ENCODE measurements at places on chromosomes 16 and 17. TPM values are rescaled to one million over a fixed set of nuclear protein-coding genes. Genes with fewer than 3 reads are reported as not detected.

DNA sequence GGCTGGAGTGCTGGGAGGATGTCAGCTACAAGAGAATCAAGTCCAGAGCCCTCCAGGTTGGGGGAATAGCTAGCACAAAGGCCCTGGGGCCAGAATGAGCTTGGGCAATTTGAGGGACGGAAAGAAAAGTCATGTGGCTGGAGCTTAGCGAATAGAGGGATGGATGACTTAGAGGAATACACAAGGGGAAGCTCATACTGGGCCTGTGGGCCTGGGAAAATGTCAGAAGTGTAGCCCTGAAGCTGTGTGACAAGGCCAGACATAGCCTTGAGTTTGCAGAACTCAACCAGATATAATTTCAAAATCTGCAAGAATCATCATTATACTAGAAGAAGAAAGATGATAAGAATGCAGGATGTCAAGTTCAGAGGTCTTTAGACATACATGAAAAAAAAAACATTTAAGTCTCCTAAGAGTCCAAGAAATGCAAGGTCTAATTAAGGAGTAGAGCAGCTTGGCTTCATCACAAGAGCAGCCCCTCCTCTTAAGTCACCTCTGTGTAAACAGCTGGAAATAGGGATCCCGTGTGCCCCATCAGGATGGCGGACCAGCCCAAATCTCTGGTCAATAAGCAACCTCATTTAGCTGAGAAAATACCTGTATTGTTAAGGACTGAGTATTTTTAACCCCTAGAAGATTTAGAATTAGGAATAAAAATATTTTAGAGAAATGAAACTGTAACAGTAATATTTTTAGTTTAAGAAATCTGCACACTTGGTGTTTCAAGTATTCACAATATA, 66.6 kb downstream of the ABCC12 start:
- no peak overlapping the region for H3K4me3 ChIP-seq
- no peaks in the 10 kb centered on the region for H3K4me1 ChIP-seq
- no peak for DNase-seq
- H3K27ac ChIP-seq, result no peak overlapping the region
- no peaks in the 10 kb centered on the region for H3K36me3 ChIP-seq
- H3K27me3 ChIP-seq, result no peaks in the 10 kb centered on the region

DNA sequence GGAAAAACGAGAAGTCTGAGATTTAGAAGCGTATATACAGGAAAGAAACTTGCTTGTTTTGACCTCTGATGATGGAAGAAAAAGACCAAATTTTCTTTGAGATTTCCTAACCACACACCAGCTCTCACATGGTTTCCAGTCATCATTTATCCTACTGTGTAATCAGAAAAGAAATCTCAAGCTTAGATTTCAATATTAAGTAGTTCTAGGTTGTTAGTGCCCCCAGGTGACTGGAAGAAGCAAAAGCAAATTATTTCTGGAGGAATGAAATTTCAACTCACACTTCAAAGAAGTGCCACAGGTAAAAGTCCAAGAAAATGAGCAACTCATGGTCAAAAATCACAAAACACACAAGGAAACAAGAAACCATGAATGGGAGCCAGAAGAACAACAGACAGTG, 51.8 kb upstream of the KDM6B start:
- no peaks in the 10 kb centered on the region for H3K27me3 ChIP-seq
- H3K27ac ChIP-seq, result no peak overlapping the region
- H3K36me3 ChIP-seq, result no peaks in the 10 kb centered on the region
- no peaks in the 10 kb centered on the region for H3K4me1 ChIP-seq
- no peak for DNase-seq

DNA sequence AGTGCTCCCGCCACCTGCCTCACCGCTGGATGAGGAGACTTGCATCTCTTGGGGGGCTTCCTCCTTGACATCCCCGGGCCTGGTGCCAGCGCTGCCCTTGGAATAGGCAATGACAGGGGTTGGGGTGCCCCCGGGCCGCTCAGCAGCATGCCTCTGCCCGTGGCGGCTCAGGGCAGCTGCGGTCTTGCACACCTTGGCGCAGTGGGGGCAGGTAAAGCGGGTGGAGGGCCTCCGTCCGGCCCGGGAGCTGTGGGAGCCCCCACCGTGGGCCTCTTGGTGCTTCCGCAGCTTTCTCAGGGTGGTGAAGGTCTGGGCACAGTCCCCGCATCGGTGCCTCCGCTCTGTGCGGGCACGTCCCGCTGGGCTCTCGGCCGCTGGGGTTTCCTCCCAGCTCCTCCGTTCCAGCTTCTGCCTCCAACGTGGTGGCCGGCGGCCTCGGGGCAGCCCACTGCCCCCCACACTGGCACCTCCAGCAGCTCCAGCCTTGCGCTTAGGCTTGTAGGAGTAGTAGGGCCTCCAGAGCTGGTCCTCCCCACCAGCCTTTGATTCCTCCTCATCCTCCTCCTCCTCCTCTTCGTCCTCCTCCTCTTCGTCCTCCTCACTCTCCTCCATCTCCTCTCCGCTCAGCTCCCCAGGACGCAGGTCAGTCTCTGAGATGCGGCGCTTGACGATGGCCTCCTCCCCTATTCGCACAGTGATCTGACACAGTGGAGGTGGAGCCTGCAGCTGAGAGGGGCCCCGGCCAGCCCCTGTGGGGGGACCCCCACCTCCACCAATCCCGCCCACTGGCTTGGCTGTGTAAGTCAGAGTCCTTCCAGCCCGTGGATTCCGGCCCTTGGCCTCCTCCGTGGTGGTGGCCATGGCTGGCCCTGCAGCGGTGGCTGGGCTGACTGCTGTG, 16.7 kb downstream of the ZBTB4 start:
- H3K36me3 ChIP-seq, result no peaks in the 10 kb centered on the region
- no peak overlapping the region for H3K27ac ChIP-seq
- no peak overlapping the region for H3K4me3 ChIP-seq
- H3K27me3 ChIP-seq, result no peaks in the 10 kb centered on the region
- no peaks in the 10 kb centered on the region for H3K4me1 ChIP-seq
- DNase-seq, result no peak

GRCh38 chr16:80063713-80064069, 463.2 kb upstream of the MAF start:
- no peaks in the 10 kb centered on the region for H3K36me3 ChIP-seq
- no peaks in the 10 kb centered on the region for H3K4me1 ChIP-seq
- H3K27ac ChIP-seq, result no peak overlapping the region

GRCh38 chr16:85856079-85856478, 42.9 kb upstream of the IRF8 start:
- no peak overlapping the region for H3K27ac ChIP-seq
- no peak overlapping the region for H3K4me3 ChIP-seq
- H3K27me3 ChIP-seq, result no peaks in the 10 kb centered on the region
- no peaks in the 10 kb centered on the region for H3K4me1 ChIP-seq
- no peak for DNase-seq

DNA sequence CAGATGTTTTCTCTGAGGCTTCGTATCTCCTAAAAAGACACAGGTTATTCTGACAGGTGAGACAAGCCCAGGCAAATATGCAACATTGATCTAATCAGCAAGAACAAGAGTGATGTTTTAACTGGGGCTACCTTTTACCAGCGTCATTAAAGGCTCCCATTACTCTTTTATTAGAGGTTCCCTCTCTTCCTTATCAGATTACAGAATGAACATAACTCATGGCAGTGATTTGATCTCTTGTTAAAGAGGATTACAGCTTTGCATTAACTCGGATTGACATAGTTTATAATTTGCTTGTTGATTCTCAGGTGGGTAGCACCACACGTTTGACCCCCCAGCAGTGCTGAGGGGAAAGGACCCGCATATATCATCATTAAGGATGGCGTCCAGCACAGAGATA, 90.5 kb downstream of the AATF start:
- H3K27me3 ChIP-seq, result no peaks in the 10 kb centered on the region
- no peak overlapping the region for H3K27ac ChIP-seq
- no peak for DNase-seq
- no peak overlapping the region for H3K4me3 ChIP-seq
- H3K4me1 ChIP-seq, result peaks cover 6% of the 10 kb centered on the region

GRCh38 chr17:67863624-67864247, 38.4 kb downstream of the BPTF start:
- H3K36me3 ChIP-seq, result 0 out of 2 replicates have a peak, but pooled peaks cover 6% of the 10 kb centered on the region

- H3K27me3 ChIP-seq, result no peaks in the 10 kb centered on the region
- H3K4me3 ChIP-seq, result peak overlapping the region; percentile 57
- H3K36me3 ChIP-seq, result peaks cover 22% of the 10 kb centered on the region
- H3K4me1 ChIP-seq, result no peaks in the 10 kb centered on the region
- peak overlapping the region; percentile 90 for H3K27ac ChIP-seq
Measured at GRCh38 chr17:7915179-7915610, 894 bp downstream of the RNF227 start.

DNA sequence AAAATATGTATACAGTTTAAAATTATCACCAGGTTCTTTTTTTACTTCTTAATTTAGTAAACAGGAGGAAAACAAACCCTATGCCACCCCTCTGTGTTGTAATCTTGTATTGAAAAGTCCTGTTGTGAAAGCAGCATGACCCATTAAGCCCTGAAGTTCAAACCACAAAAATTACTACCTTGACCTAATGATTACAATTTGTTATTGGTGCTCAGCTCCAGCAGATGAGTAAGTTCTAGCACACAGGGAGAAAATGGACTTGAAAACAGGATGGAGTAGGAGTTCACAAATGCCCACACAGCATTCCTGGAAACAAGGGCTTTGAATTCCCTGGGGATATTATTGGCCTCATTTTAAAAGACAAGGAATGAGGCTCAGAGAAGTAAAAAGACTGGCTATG, 505.8 kb upstream of the ERCC4 start:
- no peak for DNase-seq
- H3K27me3 ChIP-seq, result no peaks in the 10 kb centered on the region
- no peak overlapping the region for H3K27ac ChIP-seq
- H3K4me1 ChIP-seq, result no peaks in the 10 kb centered on the region

- H3K4me1 ChIP-seq, result peaks cover 12% of the 10 kb centered on the region
- no peaks in the 10 kb centered on the region for H3K36me3 ChIP-seq
- no peak overlapping the region for H3K27ac ChIP-seq
- no peak for DNase-seq
Measured at GRCh38 chr16:11596572-11597226, 10.0 kb upstream of the LITAF start.

- H3K4me3 ChIP-seq, result no peak overlapping the region
- H3K4me1 ChIP-seq, result no peaks in the 10 kb centered on the region
- no peak for DNase-seq
- no peaks in the 10 kb centered on the region for H3K36me3 ChIP-seq
Measured at GRCh38 chr16:17343028-17343427, 127.7 kb downstream of the XYLT1 start.

GRCh38 chr16:16071631-16072244, 122.3 kb downstream of the ABCC1 start:
- peak overlapping the region; percentile 51 for H3K27ac ChIP-seq
- 0 out of 2 replicates have a peak, but pooled peaks cover 3% of the 10 kb centered on the region for H3K36me3 ChIP-seq
- no peaks in the 10 kb centered on the region for H3K27me3 ChIP-seq
- no peak overlapping the region for H3K4me3 ChIP-seq
- H3K4me1 ChIP-seq, result peaks cover 30% of the 10 kb centered on the region

DNA sequence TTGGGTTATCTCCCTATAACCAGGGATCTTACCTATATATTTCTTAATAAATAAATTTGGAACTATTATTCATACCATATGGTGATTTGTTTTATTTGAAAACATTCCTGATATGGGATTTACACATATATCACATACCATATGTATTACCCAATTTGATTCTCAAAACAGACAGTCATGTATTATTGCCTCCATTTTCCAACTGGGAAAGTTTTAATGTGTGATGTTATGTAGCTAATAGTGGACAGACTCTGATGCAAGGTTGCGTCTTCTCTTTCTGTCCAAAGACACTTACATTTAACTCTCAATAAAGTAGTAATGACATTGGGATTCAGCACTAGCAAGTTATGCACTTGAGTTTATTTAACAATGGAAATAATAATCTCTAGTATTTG, 1.1 kb downstream of the KRTAP9-9 start:
- H3K4me1 ChIP-seq, result no peaks in the 10 kb centered on the region
- H3K27me3 ChIP-seq, result no peaks in the 10 kb centered on the region
- no peak overlapping the region for H3K4me3 ChIP-seq
- no peaks in the 10 kb centered on the region for H3K36me3 ChIP-seq

DNA sequence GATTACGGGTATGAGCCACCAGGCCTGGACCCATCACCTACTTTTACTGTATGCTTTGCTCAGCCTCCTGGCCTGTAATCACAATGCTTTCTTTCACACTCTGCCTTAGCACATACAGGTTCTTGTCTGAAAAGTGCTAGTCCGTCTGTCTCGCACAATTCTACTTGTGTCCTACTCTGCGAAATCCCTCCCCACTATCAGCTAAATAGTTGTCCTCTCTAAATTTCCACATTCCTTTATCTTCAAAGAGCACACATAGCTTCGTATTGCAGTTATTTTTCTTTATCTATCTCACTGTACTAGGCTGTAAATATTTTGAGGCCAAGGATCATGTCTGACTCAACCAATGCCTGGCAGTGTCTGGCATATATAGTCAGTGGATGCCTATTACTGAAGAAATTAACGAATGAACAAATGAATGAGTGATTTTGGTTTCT, 38.5 kb upstream of the ETV4 start:
- H3K27ac ChIP-seq, result no peak overlapping the region
- peaks cover 23% of the 10 kb centered on the region for H3K4me1 ChIP-seq
- no peak for DNase-seq
- no peak overlapping the region for H3K4me3 ChIP-seq

The TBC1D28 gene
- total RNA-seq, result 0.16 TPM

The GFOD2 gene
- 11.2 TPM for total RNA-seq

The ATP6V0A1 gene
- 25.3 TPM for total RNA-seq

The NLRC3 gene
- 0.05 TPM for total RNA-seq

The TNS4 gene
- not detected for total RNA-seq

The SEPHS2 gene
- 22.9 TPM for total RNA-seq

The MYH11 gene
- total RNA-seq, result 0.03 TPM

The ATP2A3 gene
- total RNA-seq, result 1.9 TPM

All from SJCRH30 (cell line).